ENCODE measurements at places on chromosomes 7 and 10.

DNA sequence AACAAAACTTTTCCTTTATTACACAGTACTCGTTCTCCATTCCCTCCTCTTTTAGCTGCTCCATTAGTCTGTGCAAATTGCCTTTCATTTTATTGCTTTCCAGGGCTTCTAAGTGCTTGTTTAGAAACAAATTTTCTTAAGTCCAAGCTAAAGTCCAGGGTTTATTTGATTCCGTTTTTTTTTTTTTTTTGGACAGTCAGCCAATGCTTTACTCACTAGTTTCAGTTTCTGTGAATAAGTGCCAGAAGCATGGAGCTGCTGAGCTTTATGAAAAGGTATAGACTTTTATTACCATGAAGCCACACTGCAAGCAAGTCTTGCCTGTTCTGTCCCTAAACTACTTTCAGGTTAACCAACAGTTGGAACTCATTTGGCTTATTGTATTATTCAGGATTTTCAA lies 455.0 kb downstream of the GFRA1 start:
- DNase-seq = no peak

- no peak for DNase-seq
Measured at GRCh38 chr7:102117743-102118142, 168.9 kb upstream of the SH2B2 start.

GRCh38 chr10:72056113-72056512 lies 32.2 kb downstream of the SPOCK2 start:
- no peak for DNase-seq

- no peak for DNase-seq
Measured at GRCh38 chr10:130954326-130954905, 357.1 kb downstream of the TCERG1L start.

DNA sequence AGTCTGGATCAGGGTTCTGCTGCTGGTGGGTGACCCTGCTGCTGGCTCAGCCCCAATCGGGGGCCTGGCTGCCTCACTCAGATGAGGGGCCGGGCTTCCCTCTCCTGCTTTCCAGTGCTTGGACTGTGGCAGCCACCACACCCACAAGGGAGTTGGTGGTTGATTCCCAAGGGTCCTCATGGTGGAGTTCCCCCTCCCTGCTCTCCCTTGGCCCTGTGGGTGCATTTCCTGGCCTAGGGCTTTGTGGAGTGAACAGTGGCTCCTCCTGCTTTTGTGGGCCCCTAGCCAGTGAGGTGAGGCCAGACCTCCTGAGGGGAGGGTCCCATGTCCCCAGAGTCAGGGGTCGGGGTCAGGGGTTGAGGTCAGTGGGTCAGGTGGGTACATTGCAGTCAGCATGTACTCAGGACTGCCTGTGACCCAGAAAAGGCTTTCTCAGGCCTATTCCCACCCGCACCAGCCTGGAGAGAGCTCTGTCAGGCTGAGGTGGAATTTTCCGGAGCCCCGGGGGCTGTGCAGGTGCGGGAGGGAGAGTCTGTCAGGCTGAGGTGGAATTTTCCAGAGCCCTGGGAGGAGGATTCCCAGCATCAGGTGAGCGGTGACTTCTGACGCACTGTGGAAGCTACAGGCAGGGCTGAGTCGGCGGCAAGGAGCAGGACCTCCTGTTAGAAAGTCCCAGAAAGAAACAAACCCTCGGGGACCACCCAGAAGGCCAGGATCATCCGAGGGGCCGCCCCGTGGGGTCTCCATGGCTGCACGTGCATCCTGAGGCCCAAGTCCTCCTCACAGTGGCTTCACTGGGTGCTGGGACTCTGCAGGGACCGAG lies 94.4 kb upstream of the INSIG1 start:
- peak; percentile 59 for DNase-seq

DNA sequence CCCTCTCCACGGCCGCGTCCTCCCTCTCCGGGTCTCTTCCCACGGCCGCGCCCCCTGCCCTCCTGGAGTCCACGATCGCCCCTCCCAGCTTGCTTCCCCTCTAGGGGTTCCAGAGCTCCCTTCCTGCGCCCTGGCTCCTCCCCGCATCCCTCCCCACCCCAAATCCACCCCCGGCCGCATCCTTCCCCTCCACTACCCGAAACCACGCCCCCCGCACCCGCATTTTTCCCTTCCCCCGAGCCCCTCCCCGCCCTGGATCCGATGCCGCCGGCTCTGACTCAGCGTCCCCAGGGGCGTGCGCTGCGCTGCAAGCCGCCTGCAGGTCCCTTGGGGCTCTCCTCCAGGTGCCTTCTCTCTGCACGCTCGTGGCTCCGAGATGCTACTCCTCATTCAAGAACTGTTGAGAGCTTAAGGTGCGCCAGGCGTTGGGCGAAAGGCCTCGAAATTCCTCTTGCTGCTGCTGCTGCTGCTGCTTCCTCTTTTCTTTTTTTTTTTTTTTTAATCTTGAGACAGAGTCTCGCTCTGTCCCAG lies 372 bp upstream of the TMEM130 start:
- peak; percentile 66 for DNase-seq

GRCh38 chr10:88442716-88443115 lies 140.4 kb downstream of the RNLS start:
- DNase-seq = no peak

- DNase-seq = no peak
Measured at GRCh38 chr10:79361726-79362397, 14.6 kb downstream of the PPIF start.

DNA sequence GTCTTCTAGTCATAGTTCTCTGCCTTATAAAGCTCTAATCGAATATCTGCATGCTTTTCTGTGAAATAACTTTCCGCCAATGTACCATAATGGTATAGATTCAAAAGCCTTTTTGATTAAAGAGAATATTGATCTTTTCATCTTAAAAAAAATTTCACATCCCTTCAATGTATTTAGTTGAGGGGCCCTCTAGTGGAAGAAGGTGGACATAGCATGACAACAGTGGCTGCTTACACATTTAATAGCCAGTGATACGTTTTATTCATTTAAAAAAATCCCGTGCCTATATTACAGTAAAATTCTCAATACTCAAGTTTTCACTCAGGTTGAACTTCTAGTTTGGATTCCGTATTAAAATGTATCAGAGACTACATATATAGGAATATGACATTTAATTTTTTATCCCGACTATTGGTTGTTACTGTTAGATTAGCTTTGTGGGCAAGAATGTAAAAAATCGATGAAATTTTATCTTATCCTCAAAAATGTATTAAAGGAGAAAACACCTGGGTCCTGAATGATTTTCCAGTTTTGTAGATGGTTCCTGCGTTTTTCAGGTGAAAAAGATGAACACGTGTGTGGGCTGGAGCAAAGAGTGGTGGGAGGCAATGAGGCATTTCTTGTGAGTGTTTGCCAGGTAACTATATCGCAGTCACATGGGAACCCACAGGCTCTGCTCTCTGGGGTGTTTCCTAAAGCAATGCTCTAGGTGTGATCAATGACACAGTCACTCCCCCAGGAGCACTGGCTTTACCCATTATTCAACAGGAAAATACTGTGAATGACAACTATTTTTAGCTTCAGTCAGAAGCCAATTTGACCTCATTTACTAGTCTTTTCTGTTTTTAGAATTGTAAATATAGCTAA lies 24.1 kb upstream of the PNLIP start:
- no peak for DNase-seq

DNA sequence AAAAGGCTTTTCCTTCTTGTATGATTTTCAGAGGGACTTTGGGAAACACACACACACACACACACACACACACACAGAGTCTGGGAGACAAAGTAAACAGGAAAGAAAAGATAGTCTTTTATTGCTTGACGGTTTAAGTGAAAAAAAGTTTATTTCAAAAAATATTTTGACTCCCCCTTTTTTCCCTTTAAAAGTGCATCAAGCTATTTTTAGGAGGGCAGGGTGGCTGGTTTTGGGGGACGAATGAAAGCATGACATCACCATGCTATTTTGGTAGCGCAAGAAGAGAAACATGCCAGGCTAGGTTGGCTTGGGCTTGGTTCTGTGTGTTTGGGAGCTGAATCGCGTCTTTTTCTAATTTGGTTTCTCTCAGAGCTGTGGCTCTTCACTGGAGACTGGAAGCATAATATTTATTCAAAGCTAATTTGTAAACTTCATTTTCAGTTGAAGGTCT lies 129.2 kb downstream of the BAMBI start:
- DNase-seq = no peak

GRCh38 chr10:14409856-14410458 lies 79.2 kb upstream of the FRMD4A start:
- DNase-seq = no peak

DNA sequence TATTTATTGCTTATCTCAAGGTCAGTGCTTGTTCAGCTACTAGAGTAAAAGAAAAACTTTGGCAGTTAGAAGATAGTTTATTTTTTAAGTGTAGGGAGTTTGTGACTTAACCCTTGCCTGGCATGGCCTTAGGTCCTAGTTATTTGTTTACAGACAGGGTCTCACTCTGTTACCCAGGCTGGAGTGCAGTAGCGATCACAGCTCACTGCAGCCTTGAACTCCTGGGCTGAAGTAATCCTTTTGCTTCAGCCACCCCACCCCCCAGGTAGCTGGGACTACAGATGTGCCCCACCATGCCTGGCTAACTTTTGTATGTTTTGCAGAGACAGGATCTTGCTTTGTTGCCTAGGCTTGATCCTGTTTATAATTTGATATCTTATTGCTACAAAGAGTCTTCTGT lies 4.2 kb downstream of the ANLN start:
- no peak for DNase-seq

GRCh38 chr7:116999311-116999710 lies 46.0 kb downstream of the ST7 start:
- no peak for DNase-seq

GRCh38 chr7:24864214-24864817 lies 107.1 kb upstream of the GSDME start:
- no peak for DNase-seq

GRCh38 chr7:45036317-45036716 lies 36.3 kb downstream of the CCM2 start:
- no peak for DNase-seq

GRCh38 chr10:113643183-113643582 lies 20.7 kb downstream of the NRAP start:
- DNase-seq = no peak

DNA sequence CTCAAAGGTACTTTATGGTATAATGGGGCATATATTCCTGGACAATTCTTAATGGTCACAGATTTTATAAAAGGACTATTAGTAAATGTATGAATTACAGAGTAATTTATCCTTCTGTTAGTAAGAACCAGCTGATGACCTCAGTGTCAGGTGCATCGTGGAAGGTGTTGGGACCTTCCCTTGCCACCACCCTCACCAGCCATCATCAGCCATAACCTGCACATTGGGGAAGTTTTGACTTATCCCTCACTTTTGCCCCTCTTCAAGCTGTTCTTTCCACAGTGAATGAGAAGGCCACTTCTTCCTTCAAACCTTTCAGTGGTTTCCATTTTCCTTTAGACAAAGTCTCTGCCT lies 52.2 kb downstream of the FIGNL1 start:
- no peak for DNase-seq
